Foreskin keratinocyte (primary cell): ENCODE measurements at places on chromosomes 4 and X. TPM values are rescaled to one million over a fixed set of nuclear protein-coding genes. Genes with fewer than 3 reads are reported as not detected.

DNA sequence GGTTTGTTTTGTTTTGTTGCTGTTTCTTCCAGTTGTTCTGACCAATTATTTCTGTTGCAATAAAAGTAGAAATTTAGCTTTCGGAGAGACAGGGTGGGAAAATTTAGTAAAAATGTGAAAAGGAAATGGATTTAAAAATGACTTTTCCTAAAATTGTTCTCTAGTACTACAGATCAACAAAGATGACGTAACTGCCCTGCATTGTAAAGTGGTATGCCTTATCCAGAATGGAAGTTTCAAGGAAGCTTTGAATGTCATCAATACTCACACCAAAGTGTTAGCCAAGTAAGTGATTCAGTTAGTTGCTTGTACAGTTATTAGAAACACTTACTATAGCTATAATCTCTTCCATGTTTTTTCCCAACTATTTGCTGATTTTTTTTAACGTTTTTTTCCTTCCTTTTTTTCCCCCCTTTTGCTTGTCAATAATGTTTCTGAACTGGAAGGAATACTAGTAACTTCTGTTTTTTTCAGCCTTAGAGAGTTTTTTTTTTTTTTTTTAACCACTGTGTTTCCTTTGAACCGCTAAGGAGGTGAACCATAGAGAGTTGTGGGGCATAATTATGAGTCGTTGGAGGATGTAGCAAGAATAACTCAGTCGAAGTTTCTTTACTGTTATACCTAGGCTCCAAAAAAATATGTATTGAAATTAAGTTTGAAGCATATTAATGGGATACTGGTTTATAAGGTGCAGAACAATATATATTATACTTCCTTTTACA is 2.2 kb downstream of the SRP72 start:
- no peak for DNase-seq

DNA sequence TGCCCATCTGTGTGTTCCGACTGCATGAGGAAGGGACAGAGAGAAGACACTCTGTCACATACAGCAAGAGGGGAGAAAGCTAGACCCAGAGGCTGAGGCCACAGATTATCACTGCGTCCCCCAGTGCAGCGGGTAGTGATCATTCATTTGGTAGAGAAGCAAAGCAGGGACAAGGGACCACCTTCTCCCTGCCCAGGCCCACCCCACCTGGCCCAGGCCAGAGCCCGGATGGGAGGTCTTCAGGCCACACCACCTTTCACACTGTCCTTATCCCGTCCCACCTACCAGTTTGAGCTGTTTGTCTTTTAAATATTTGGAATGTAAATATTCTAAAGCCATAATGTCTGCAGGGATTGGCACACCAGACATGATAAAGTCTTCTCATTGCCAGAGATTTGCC is 10.6 kb downstream of the TNIP2 start:
- DNase-seq, result no peak

GRCh38 chr4:79073471-79073870 is 134.2 kb upstream of the PAQR3 start:
- no peak for DNase-seq

DNA sequence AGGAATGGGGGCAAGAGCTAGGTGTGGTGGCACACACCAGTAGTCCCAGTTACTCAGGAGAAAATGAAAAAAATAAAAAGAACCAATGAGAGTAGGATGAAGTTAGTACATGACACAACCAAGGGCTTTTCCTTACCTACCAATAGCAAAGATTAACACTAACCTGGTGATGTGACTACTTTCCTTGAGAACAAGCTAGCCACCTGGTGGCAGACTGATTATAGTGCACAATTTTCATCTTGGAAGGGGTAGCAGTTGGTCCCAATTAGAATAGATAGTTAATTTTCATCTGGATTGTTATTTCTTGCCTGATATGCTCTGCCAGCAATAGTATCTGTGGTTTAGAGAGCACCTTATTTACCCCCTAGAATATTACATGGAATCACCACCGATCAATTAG is 1216.8 kb upstream of the PABPC4L start:
- peak; percentile 31 for DNase-seq

- DNase-seq, result peak; percentile 45
Observed at GRCh38 chr4:23234716-23235115, 542.0 kb downstream of the GBA3 start.

GRCh38 chrX:12379671-12380070 is 241.4 kb downstream of the FRMPD4 start:
- no peak for DNase-seq

DNA sequence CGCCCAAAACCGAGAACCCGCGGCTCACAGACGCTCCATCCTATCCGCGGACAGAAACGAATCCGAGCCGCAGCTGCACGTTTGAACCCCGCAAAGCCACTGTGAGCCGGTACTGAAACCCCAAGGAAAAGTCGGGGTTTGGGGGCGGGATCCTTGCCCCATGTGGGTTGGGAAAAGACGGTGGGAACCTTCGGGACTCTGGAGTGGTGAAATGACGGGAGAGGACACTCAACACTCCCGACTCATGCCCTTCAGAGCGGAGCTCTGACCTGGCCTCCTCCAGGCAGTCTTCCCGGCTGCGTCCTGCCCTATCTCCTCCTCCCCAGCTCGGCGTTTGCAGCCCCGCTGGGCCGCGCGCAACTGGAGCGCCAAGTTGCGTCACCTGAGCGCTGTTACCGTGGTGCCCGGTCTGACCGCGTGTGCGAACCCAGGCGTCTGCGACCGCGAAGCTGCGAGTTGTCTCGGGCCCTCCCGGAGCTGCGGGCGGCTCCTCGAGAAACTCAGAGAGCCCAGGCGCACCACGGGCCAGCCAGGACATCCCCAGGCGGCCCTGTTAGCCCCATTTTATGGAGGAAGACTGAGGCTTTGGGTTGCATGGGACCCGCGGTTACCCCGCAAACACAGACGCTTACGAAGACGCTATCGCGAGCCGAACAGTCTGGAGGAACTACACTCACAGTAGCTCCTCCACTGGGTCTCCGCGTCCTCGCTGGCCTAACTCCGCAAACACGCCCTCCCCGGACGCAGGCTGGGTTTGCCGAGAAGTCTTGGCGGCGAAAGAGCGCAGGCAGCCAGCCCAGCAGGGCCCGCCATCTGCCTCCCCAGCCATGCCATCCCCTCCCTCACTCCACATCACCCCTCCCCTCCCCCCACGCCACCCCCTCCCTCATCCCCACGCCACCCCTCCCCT is 20.3 kb upstream of the HMX1 start:
- no peak for DNase-seq

DNA sequence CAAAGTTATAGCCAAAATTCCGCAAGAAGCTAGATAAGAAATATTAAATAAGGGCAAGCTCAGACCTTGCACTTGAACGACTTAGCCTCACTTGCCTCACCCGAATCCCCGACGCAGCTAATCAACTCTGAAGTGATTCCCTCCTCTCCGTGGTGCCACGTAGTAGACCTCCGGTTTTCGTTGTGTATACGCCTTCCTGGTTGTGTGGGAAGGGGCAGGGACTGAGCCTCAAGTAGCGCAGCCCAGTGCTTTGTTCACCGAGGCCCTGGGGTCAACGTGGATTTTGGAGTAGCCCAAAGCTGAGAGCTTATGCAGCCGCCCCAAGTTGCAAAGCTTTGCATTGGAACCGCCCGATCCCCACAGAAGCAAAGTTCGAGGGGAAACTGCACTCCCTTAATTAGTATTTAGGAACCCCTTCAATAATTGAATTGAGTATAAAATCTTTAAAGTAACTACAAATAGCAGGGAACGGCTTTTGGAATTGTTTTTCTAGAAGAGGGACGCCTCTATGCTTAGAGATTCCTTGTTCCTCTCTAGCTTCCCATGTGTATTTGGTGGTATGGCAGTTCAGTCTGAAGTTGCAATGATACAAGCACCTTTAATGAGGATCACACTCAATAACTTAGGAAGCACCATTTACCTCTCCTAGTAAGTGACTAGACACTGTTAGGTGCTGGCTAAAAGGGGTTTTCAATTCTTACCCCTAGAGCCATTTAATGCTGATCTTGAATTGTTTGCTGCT is 55.7 kb downstream of the LINC00632 start:
- no peak for DNase-seq

GRCh38 chrX:26208012-26208411 is 8.0 kb upstream of the MAGEB5 start:
- no peak for DNase-seq

GRCh38 chr4:144507311-144508101 is 138.4 kb upstream of the HHIP start:
- no peak for DNase-seq

DNA sequence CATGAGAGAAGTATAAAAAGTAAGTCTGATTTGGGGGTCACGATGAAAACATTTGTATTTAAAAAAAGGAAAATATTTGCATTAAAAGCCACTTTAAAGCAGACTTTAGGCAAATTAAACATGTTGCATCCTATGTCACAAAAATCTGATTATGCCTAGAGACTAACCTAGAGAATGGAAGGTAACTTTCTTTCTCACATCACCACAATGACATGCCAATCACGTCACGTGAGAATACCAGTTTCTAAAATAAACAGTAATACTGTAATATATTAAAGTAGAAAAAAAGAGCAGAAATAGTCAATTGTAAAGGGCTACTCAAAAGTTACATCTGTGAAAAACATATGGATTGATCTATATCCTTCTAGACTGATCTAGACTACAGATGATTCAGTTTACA is 3.3 kb downstream of the CHIC2 start:
- no peak for DNase-seq

DNA sequence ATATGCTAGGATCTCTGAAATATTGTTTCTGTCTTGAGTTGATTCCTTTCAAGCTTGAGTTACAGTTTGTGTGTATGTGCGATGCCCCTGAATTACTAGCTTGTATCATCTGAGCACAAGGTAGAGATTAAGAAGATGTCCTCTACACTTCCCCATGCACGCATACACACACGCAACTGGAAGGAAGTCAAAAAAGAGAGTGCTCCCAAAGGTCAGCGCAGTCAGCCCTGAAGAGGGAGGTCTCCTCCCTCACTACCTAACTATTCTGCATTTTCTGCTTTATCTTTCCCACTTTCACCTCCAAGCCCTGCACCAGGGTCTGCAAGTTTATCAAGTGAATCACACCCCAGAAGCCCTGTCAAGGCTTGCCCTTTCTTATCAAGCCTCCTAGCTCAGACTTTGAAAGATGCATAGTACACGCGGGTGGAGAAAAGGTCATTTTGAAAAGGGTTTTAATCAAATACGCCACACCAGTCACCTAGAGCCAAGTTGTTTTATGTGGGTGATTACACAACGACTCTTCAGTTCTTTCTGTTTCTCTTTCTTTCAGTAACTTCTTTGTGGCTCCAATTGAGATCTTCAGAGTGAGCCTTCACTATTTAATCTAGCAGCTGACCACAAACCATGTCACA is 127.7 kb downstream of the ASB9 start:
- DNase-seq, result no peak

GRCh38 chr4:81814987-81815541 is 343.4 kb upstream of the RASGEF1B start:
- no peak for DNase-seq

GRCh38 chr4:91434631-91435030 is 869.1 kb upstream of the GRID2 start:
- no peak for DNase-seq

GRCh38 chrX:68821616-68822015 is 7.2 kb upstream of the EFNB1 start:
- no peak for DNase-seq

- no peak for DNase-seq
Observed at GRCh38 chr4:125461676-125462363, 147.1 kb downstream of the FAT4 start.

DNA sequence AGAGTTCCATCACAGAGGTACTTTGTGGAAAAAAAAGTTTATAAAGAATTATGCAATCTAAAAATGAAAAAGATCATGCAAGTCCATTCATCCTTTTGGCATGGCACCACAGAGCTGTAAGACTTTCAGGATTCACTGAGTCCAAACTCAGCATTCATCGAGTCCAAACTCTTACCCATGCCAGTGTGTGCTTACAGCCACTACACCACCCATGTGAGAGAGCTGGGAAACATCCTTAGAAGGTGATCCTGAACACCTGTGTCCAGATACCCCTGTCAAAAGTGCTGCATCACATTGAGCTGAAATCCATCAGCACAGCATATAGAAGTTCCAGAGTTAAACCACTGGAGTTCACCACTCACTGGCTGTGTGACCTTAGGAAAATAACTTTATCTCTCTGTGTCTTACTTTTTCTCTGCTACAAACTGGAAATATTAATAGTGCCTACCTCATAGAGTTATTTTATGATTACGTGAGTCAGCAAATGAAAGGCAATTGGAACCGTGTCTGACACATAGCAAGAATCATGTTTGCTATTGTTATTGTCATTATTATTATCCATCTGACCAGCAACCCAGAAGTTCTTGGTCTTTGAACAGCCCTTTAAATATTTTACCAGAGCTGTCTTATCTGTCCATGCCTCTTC is 115.0 kb upstream of the FTHL17 start:
- no peak for DNase-seq

DNA sequence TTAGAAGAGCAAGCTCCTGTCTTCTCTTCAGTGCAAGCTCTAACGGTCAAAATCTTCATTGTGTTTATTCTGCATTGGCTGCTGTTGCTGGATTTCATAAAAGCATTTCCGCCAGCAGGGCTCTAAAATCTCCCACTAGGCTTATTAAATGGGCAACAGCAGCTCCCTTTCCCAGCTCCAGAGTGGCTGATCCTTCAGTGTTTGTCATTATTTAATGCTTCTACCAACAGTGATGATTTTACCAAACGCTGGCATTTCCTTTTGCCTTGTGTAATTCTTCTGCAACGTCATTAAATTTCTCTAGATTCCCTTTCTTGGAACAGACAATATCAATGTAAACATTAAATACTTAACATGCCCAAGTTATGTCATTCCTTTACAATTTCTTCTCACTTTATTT is 20.1 kb downstream of the SLC7A11 start:
- no peak for DNase-seq

DNA sequence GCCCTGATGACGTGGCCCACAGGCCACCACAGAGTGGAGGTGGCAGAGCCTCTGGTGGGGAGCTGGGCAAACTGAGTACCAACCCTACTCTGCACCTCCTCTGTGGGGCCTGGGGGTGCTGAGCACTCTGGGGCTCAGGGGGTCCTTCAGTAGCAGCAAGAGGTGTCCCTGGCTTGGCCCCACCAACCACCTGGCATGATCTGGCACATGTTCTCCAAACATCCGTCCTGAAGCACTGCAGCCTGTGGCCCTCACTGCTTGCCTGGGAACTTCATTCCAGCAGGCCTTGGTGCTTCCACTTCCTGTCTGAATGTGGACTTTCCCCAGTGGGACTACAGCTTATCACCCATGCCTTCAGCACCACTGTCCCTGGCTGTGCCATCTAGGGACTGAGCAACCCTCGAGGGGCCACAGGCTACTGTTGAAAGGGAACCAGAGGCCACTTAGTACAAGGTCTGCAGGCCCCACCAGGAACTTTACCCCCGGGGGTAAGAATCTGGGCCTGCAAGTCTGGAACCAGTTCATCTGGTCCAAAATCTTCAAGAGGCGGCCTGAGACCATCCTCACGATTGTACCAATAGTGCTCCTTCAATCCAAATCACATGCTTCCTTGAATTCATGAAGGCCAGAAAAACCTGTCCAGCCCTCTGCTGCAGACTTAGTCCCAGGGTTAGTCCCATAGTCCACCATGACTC is 13.2 kb downstream of the TNIP2 start:
- no peak for DNase-seq

The TSPAN7 gene
- total RNA-seq, result 0.24 and 0.28 TPM in 2 replicates

The GUCY1B1 gene
- 0.17 and 0.32 TPM in 2 replicates for total RNA-seq

The SPANXA2 gene
- not detected in 2 replicates for total RNA-seq

The MSANTD1 gene
- 0.07 TPM in 2 replicates for total RNA-seq

The SPP1 gene
- 0.17 and 0.18 TPM in 2 replicates for total RNA-seq

The FAM47A gene
- not detected in 2 replicates for total RNA-seq

The UTP3 gene
- 27.2 and 31.4 TPM in 2 replicates for total RNA-seq

The HTN1 gene
- not detected in 2 replicates for total RNA-seq
